ENCODE measurements at places on chromosomes 11 and 22.

DNA sequence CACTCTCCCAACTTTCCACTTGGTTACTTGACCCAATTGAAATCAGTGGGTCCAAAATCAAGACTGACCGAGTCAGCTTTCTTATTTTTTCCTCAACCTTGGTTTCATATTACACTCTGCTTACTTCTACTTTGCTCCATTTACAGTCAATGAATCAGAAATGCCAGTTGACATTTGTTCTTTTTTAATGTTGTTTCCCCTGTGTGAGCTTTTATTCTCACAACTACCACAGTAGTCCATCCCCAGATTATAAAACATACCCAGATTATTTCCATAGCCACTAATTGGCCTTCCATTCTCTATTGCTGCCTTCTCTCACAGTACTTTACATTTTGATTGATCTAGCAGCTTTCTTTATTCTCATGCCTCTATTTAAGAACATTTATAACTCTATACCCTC, 50.0 kb downstream of the DNAJC24 start:
- H3K4me1 ChIP-seq = peaks cover 56% of the 10 kb centered on the region

DNA sequence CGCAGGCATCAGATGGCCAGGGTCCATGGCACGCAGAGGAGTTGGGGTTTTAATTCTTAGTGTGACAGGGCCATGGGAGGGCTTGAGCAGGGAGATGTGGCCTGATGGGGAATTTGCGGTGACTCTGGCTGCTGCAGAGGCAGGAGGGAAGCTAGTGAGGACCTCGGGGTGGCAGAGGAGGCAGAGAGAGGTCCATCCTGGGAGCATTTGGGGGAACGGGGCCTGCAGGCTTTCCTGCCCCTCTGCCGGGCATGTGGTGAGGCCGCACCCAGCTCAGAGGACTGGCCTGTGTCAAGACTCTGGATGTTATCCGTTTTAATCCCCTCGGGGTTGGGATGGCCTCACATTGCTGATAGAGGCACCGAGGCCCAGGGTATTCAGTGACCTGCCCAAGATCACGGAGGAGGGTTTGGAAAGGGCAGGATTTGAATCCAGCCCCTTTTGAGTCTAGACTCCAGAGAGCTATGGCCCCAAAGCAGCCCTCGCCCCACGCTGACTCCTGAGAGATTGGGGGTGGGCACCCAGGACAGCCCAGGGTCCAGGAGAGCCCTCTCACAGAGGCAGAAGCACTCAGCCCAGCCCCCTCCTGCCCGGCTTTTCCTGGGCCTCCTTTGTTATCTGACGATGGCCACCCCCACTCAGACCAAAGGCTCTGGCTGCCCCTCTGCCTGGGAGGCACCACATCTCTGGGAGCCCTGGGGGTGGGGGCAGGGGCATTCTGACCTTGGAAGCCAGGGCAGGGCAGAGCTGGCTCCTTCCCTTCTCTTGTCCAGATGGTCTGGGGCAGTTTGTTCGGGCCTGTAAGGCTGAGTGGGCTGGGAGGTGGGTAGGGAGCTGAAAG, 13.9 kb downstream of the MGAT3 start:
- H3K36me3 ChIP-seq = no peaks in the 10 kb centered on the region
- no peak for DNase-seq
- no peaks in the 10 kb centered on the region for H3K27me3 ChIP-seq
- peaks cover 50% of the 10 kb centered on the region for H3K4me1 ChIP-seq

DNA sequence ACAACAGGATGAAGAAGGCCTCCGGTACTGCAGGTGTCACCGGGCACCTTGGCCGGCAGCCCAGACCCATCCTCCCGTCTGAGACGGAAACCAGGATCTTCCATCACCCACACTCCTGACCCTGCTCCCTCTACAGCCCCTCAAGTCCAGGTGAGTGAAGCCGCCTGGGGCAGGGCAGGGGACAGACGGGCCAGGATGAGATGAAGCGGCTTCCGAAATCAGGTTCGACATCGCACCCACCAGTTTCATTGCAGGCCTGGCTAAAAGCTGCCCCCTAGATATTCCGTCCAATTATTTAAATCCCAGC, 639.1 kb downstream of the TBC1D22A start:
- peaks cover 1% of the 10 kb centered on the region for H3K27me3 ChIP-seq
- H3K4me1 ChIP-seq = no peaks in the 10 kb centered on the region
- no peak for DNase-seq
- no peak overlapping the region for H3K27ac ChIP-seq

DNA sequence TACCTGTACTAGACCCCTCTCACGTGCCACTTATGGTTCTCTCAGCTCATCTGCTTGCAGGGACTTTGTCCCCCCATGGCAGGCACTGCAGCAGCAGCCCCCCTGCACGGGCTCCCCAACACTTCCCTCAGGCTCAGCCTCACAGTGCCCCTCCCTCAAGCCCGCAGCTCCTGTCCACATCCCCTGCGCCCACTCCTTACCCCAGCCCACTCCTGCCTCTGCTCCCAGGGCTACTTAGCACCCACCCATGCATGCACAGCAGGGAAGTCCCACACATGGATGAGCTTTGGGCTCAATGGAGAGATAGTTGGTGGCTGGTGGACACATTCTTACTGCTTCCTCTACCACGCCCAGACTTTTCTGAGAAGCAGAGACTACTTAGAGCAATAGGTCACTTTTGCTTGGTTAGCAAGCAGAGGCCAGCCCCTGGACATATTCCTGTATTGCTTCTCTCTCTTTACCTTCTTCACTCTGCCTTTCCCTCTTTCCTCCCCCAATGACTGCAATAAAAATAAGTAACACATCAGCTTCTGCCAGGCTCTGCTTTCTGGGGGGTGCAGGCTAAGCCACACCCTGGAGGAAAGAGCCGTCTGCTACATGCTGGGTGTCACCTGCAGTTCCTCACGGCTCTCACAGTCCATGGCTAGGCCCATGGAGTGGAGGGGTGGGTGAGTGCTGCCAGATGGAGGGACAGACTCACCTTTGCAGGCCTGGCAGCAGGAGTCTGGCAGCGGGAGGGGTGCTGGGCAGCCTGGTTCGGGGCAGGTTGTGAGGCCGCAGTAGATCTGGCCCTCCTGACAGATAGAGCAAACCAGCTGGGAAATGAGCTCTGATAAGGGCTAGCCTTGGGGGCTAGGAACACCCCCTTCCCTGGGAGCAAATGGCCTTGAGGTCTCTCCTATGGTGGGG, 23.4 kb downstream of the CHRDL2 start:
- H3K4me3 ChIP-seq = no peak overlapping the region
- peaks cover 10% of the 10 kb centered on the region for H3K4me1 ChIP-seq
- no peak for DNase-seq

DNA sequence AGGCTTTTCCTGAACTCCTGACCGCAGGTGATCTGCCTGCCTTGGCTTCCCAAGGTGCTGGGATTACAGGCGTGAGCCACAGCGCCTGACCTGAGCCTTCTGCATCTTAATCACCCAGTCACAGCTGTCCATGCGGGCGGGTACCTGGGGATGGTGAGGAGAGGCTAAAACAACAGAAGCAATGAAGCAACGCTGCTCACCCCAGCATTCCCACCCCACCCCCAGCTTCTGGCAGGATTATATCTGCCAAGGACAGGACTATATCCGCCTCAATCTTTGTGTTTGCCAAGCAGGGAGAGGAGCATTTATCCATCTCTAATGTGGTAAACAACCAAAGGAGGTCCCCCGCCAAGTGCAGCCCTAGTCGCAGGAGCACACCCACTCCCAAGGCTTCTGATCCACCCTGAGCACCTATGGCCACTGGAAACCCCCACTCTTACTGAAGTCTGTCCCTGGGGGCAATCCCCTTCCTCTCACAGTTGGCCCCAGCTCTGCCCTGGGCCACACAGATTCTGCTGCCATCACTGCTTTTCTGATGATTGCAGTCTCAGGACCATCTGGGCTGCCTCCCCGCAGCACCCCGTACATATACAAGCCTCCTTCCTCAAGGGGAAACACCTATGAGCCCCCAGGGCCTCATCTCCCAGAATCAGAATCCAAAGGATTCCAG, 8.8 kb upstream of the LGALS2 start:
- no peak overlapping the region for H3K27ac ChIP-seq
- H3K4me1 ChIP-seq = peaks cover 12% of the 10 kb centered on the region
- no peak overlapping the region for H3K4me3 ChIP-seq

- H3K4me3 ChIP-seq = no peak overlapping the region
- DNase-seq = no peak
- H3K27me3 ChIP-seq = no peaks in the 10 kb centered on the region
- peaks cover 16% of the 10 kb centered on the region for H3K4me1 ChIP-seq
- H3K36me3 ChIP-seq = no peaks in the 10 kb centered on the region
- no peak overlapping the region for H3K27ac ChIP-seq
Measured at GRCh38 chr11:3046641-3047040, 10.6 kb downstream of the CARS1 start.

DNA sequence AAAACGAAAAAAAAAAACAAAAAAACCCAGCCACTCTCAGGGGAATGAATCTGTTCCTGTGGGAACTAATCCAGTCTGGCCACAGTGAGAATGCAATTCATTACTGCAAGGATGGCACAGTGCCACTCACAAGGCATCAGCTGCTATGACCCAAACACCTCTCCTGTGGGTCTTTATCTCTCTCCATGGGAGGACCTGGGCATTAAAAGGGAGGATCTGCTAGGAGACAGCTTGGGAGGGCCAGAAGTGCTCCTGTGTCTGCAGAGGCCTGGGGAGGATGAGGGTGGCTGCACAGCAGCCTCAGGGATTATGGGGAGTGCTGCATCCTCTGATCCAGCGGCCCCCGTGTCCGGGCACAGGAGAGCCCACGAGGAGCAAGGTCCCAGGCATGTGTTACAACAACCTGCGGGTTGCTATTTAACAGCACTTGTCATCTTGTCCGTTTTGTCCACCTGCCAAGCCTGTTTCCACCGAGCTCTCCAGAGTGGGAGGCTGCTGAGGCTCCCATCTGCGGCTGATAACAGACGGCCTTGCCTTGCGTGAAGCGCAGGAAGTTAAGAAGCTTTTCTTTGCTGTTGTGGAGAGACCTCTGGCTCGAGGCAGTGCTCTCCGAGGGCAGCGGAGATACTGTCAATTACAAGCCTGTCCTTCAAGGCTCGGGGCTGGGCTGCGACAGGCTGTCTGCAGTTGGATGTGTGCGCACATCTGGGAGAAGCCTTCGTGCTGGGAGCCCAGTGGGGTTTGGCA, 97.7 kb downstream of the NXPE2 start:
- H3K27me3 ChIP-seq = peaks cover 21% of the 10 kb centered on the region
- H3K4me3 ChIP-seq = no peak overlapping the region
- no peak overlapping the region for H3K27ac ChIP-seq
- peaks cover 9% of the 10 kb centered on the region for H3K4me1 ChIP-seq

DNA sequence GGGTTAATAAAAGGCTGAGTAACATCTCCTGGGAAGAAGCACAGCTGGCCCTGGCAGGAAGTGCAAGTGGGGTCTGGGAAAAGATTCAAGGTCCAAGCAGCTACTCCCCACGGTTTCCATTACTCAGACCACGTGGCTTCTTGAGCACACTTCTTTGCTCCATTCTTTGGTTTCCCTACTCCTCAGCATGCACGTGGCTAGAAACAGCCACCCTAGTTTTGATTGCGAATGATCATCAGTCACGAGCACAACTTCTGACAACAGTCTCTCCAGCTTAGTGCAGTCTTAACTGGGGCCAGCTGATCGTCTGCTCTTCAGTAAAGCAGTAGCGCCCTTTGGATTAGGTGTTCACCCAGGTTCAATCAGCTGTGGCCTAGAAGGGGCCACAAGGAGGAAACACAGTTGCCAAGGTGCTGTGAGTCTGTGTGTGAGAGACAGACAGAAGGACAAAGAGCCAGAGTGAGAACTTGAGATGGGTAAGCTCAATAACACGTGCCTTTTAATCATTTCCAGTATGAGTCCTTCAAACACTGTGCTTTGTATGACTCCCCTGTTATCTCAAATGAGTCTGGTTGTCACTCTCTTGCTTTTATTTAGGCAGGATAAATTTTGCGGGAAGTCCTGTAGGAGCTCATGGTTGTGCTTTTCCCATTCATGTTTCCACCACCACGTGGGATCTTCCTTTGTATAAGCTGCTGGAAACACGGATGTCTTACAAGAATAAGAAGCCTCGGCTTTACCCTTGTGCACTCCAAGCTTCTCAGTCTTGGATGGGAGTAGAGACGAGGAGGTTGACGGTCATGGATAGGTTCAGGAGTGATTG, 901 bp upstream of the PARVA start:
- no peaks in the 10 kb centered on the region for H3K27me3 ChIP-seq
- H3K36me3 ChIP-seq = peaks cover 7% of the 10 kb centered on the region
- H3K4me1 ChIP-seq = peaks cover 37% of the 10 kb centered on the region
- no peak for DNase-seq

DNA sequence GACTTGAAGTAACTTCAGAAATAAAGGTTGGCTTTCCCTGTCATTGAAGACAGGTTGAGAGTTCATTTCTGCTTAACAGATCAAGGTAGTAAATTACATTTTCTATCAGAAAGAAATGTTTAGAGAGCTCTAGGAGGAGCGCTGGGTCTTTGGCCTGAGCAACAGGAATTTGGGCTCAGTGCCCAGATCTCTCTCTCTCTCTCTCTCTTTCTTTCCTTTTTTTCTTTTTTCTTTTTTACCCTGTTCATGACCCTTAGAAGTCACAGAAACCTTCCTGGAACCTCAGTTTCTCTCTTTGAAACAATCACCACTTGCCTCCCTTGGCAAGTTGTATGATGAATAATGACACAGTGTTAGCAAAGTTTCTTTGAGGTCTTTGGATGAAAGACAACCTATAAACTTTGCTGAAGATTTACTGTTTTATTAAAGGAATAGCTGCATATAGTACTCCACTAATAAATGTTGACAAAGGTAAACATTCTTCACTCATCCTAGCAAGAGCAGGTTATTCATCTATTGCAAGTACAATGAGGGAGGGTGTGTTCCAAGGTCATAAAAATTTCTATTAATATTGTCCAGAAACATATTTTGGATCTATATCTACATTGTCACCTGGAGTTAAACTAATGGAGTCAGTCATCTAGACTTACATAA, 35.5 kb upstream of the RASSF10 start:
- no peaks in the 10 kb centered on the region for H3K27me3 ChIP-seq
- no peak overlapping the region for H3K4me3 ChIP-seq
- no peak overlapping the region for H3K27ac ChIP-seq
- H3K4me1 ChIP-seq = no peaks in the 10 kb centered on the region

DNA sequence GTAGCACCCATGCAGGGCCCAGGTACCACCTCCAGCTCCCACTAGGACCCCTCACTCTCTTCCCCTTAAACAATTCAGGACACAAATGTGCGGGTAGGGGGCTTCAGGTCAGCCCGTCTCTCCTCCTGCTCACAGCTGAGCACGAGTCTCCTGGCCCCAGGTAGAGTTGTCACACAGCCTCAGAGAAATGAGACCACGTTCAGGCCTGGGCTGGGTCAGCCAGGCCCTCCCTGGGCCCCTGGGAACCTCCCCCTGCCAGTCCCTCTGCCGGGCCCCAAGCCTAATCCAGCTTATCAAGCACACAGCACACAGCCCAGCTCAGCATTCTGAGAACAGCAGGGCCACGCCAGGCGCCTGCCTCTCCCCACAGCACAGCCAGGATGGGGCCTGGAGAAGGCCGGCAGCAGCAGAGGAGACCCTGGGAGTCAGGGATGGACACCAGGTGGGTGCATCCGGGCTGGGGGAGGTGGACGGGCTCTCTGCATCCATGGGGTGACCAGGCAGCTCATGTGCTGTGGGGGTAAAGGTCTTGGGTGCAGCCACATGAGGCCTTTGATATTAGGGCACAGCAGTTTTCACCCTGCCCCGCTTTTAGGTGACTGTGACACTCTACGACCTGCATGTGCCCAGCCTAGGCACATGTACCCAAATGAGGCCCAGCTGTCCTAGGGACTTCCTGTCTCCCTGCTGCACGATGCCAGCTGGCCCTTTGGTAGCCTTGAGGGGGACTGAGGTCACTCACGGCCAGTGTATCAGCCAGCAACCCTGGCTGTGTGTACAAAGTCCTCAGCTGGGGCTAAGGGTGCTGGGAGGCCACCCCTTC, 87.0 kb downstream of the MORC2 start:
- no peak for DNase-seq
- H3K27me3 ChIP-seq = no peaks in the 10 kb centered on the region
- H3K4me3 ChIP-seq = no peak overlapping the region
- no peaks in the 10 kb centered on the region for H3K36me3 ChIP-seq
